Testis (tissue), 5 donors: ENCODE measurements at places on chromosomes 12 and 14. TPM values are rescaled to one million over a fixed set of nuclear protein-coding genes. Genes with fewer than 3 reads are reported as not detected.

- DNase-seq = no peak
Observed at GRCh38 chr12:503111-503761, 43.5 kb downstream of the B4GALNT3 start.

GRCh38 chr12:66240096-66240820, 51.2 kb downstream of the IRAK3 start:
- DNase-seq = no peak

GRCh38 chr14:94385553-94386057, 2.8 kb downstream of the SERPINA1 start:
- no peak for DNase-seq

GRCh38 chr12:3134526-3135135, 57.5 kb downstream of the TSPAN9 start:
- no peak for DNase-seq

- DNase-seq = no peak
Observed at GRCh38 chr12:26469421-26470180, 274.2 kb downstream of the SSPN start.

- DNase-seq = peak; percentile 23
Observed at GRCh38 chr14:50061664-50062437, 54.5 kb downstream of the VCPKMT start.

- DNase-seq = no peak
Observed at GRCh38 chr12:131362291-131363211, 348.3 kb upstream of the SFSWAP start.

GRCh38 chr14:33573301-33573880, 377.5 kb downstream of the EGLN3 start:
- no peak for DNase-seq

DNA sequence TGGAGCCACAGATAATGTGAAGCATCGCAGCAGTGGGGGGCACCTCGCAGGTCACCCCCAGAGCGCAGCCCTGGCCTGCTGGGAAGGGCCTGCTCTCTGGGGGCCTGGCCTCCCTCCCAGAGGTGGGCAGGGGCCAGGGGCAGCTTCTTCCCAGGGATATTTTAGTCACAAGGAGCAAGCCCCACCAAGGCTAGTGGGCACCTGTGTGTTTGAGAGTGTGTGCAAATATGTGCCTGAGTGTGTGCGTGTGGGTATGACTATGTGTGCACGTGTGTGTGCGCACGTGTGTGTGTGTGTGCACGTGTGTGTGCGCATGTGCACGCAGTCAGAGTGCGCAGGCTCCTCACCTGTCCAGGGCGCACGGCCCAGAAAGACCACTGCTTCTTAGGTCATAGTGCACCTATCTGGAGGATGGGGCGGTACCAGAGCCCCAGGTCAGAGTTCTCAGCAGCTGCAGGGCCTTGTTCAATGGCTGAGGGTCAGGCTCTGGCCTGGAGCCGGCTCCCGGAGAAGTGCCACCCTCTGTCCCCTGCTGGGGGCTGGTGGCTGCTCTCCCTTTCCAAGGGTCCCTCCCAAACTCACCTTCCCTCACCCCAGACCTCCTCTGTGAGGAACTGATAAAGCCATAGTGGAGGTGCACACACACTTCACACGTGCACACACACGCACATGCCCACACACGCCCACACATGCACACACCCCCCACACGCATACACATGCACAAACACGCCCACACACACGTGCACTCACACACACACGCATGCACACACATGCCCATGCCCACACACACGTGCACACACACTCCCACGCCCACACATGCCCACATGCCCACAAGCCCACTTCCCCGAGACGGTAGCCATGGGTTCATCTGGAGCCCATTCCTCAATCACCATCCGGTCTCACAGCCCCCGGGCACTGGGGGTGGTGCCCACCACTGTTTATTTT, 128.5 kb downstream of the KIF26A start:
- no peak for DNase-seq

- DNase-seq = no peak
Observed at GRCh38 chr12:102913453-102914226, 3.4 kb downstream of the PAH start.

- no peak for DNase-seq
Observed at GRCh38 chr12:105206686-105207374, 29.1 kb downstream of the APPL2 start.

- no peak for DNase-seq
Observed at GRCh38 chr12:83763425-83763824, 1076.7 kb downstream of the TMTC2 start.

- no peak for DNase-seq
Observed at GRCh38 chr12:112386726-112387125, 4.5 kb upstream of the HECTD4 start.

- no peak for DNase-seq
Observed at GRCh38 chr12:128792881-128793280, 30.9 kb downstream of the SLC15A4 start.

GRCh38 chr14:28690029-28690692, 76.4 kb upstream of the FOXG1 start:
- no peak for DNase-seq

DNA sequence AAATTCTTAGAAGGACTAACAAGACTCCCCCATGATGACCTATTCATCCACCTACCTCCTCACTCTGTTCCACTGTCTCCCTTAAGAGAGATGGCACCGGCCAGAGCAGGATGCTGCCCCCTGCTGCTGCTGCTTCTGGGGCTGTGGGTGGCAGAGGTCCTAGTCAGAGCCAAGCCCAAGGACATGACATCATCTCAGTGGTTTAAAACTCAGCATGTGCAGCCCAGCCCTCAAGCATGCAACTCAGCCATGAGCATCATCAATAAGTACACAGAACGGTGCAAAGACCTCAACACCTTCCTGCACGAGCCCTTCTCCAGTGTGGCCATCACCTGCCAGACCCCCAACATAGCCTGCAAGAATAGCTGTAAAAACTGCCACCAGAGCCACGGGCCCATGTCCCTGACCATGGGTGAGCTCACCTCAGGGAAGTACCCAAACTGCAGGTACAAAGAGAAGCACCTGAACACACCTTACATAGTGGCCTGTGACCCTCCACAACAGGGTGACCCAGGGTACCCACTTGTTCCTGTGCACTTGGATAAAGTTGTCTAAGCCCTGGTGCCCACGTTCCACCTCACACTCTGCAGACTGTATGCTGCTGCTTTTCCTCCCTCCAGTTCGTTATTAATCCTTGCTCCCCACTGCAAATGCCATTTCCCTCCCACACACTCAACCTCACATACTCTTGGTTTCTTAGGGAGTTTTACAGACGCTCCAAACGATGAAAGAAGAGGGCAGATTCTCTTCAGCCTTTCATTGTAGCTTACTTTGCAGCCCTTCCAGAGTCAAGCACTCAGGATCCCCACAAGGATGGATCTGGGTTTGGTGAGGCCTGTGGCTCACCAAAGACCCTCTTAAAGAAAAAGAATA, at the start of gene RNASE8:
Gene RNASE8, plus strand, starts transcription at position 20 of the 873 bp plus-strand sequence. Its CDS starts 71 bp downstream, at position 91.
- DNase-seq = no peak

DNA sequence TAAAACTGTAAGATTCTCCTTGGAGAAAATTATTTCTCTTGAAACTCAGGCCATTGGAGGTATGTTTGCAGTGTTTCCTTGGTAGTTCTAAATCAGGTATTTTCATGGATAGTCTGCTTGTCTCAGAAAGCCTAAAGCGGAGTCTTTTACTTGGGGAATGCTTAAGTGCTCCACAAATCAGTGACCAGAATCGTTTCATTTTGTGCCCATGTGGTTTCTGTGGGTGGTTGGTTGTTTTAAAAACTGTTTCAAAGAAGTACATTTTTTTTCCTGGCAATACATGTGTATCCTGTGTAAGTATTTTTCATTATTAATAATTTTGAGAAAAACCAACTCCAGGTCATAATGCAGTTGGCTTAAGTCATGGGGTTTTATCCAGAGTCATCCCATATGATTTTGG, 33.6 kb downstream of the CCDC91 start:
- no peak for DNase-seq

GRCh38 chr14:78340250-78340649, 170.1 kb downstream of the NRXN3 start:
- DNase-seq = no peak

- peak; percentile 20 for DNase-seq
Observed at GRCh38 chr12:20549108-20549719, 145.9 kb upstream of the SLCO1C1 start.

DNA sequence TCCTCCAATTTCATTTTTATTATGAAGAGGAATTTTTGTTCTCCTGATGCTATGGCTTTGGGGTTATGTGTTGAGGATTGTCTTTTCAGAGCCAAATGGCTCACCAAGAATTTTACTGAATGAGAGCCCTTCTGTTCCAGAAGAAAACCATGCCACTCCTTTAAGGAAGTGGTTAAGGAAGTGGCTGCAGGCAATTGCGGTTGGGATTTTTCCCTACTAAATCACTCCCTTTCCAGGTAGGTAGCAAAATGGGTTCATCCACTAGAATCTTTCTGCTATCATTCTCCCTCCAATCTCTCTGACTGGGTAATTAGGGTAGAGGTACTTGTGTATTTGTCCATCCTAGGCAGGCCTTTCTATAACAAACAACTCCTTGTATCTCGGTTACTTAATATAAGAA, 163.1 kb downstream of the TTC8 start:
- no peak for DNase-seq

GRCh38 chr14:95225251-95225887, 68.0 kb upstream of the DICER1 start:
- DNase-seq = no peak

DNA sequence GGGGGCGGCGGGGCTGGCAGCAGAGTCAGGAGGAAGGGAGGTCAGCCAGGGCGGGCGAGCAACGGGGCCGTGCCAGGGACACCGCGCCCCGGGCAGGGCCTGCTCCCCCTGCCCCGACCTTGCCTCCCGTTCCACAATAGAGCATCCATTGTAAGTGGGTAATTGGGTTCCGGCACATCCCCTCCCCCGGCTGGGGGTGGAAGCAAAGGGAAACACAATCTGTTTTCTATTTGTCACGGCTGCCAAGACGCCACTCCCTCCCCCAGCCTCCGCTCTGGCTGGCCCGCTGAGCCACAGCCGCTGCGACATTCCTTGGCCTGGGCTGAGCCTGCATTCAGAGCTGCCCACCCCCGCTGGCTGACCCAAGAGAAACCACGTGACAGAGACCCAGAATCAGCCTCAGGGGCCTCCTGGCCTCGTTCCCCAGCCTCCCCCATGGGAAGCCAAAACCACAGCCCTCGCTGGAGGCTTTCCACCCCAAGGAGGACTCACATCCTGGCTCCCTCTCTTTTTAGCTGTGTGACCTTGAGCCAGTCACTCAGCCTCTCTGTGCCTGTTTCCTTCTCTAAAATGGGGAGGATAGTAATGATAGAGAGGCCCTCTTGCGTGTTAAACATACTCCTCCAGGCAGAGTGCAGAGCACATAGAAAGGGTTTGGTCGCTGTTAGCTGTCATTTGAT, 117.6 kb downstream of the SCARB1 start:
- DNase-seq = peak; percentile 98

DNA sequence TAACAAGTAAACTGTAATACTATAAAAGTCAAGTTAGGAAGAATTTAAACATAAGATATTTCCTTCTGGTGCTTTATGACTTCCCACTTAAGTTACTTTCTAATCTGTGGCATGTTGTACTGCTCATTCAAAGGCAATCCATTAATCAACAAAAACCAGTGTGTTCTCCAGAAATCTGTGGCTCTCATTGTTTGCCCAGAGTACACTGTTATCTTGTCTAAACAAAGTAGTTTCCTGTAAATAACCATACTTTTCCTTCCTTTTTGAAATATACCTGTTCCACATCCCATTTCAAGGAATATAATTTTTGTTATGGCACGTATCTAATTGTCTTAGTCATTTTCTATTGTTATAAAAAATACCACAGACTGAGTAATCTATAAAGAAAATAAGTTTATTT, 184.1 kb downstream of the CCER1 start:
- no peak for DNase-seq

DNA sequence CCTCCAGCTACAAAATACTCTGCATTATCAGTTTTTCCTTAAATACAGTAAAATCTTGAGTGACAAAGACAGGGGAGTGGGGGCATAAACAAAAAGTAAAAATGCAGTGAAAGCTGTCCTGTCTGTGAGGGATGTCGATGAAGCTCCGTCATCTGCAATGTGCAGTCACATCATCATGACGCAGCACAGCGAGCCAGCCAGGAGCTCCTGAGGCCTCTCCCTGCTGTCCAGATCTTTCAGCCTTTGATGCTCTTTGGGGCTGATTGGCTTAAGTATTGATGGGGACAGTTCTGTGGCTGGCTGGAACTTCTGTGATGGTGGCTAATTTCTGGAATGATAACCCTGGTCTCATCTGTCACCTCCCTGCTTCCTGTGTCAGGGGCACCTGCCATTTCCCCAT, 54.6 kb upstream of the TRAF3 start:
- no peak for DNase-seq

GRCh38 chr12:46373301-46374296, 1.0 kb upstream of the SLC38A2 start:
- peak; percentile 68 for DNase-seq

GRCh38 chr14:62081012-62081612, 318.9 kb downstream of the SNAPC1 start:
- DNase-seq = no peak

- peak; percentile 68 for DNase-seq
Observed at GRCh38 chr14:23478109-23478759, 8.7 kb downstream of the NGDN start.

GRCh38 chr14:94771158-94771905, 1.4 kb upstream of the GSC start:
- no peak for DNase-seq

Gene RNASE3
- 1.4 TPM for polyA plus RNA-seq

Gene CRADD
- 43.2 TPM for polyA plus RNA-seq

Gene CLEC6A
- not detected for polyA plus RNA-seq

Gene IGFBP6
- 185 TPM for polyA plus RNA-seq

Gene KRT74
- polyA plus RNA-seq = 2.2 TPM

Gene SERPINA5
- 1,170 TPM for polyA plus RNA-seq

Gene CACNA1C
- polyA plus RNA-seq = 32.0 TPM

Gene AICDA
- 0.11 TPM for polyA plus RNA-seq

Gene MLF2
- polyA plus RNA-seq = 177 TPM

Gene STYK1
- polyA plus RNA-seq = 0.26 TPM

Gene ADAM20
- polyA plus RNA-seq = 9.5 TPM

Gene RERG
- polyA plus RNA-seq = 27.2 TPM

Gene CFAP73
- 1.2 TPM for polyA plus RNA-seq

Gene CACNA2D4
- polyA plus RNA-seq = 10.8 TPM

Gene A2M
- 200 TPM for polyA plus RNA-seq

Gene SDSL
- polyA plus RNA-seq = 16.3 TPM

Gene RD3L
- polyA plus RNA-seq = not detected

Gene SCNN1A
- 14.6 TPM for polyA plus RNA-seq

Gene PTPRR
- polyA plus RNA-seq = 0.16 TPM
